ENCODE measurements at places on chromosomes 13 and 19. TPM values are rescaled to one million over a fixed set of nuclear protein-coding genes. Genes with fewer than 3 reads are reported as not detected.
A peak's percentile ranks its signal among the peaks of the same experiment; 100 is the strongest.

GRCh38 chr13:76597868-76598267 lies 288.3 kb downstream of the KCTD12 start:
- DNase-seq, result no peak

DNA sequence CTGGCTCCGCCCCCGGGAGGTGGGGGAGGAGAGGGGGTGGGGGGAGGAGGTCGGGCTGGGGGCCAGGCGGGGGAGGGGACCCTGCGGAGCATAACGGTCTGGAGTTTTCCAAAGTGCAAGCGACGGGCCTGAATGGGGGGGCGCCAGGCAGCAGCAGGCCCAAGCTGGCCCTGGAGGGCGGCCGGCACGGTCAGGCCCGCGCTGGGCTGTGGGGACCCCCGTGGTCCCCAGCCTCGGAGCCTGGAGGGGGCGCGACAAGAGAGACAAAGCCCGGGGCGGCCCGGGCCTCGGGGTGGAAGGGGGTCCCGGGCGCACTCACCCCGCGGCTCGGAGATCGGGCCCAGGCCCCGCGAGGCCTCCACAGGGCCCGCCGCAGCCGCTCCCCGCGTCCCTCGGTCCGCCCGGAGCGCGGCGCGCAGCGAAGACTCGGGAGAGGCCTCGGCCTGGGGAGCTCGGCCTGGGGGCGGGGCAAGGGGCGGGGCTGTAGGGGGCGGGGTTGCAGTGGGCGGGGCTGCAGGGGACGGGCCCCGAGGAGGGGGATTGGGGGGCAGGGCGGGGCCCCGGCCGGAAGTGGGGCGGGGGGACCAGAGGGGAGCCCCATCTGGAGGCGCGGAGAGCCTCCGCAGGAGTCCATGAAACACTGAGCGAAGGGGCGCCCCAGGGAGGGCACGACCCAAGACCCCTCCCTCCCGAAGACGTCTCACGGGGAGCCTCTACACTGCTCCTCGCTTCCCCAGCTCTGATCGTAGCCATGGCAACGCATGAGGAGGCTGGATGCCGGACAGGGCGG lies 47.6 kb downstream of the PTPRS start:
- DNase-seq, result peak; percentile 71

GRCh38 chr13:80857321-80857720 lies 516.4 kb upstream of the SPRY2 start:
- DNase-seq, result no peak

GRCh38 chr19:34962687-34963572 lies 1.1 kb downstream of the ZNF792 start:
- DNase-seq, result no peak

GRCh38 chr13:111211789-111212516 lies 96.8 kb downstream of the ARHGEF7 start:
- DNase-seq, result no peak

GRCh38 chr19:31054430-31054829 lies 294.8 kb downstream of the TSHZ3 start:
- no peak for DNase-seq

DNA sequence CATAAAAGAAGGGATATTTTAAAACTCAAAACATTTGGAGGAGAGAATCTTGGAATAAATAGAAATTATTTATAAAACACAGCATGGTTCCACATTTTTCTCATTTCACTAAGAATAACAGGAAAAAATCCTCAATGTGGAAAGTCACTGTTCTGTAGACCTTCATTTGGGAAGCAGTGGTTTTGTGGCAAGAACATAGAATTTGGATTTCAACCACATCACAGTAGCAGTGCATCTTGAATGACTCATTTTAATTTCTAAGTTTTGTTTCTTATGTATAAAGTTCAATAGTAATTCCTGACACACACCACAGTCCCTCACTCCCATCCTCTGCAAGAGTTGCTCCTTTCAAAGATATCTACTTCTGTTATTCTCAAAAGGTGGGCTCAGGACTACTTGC lies 264.0 kb downstream of the ENOX1 start:
- no peak for DNase-seq

Gene TJP3
- 2.7 TPM for total RNA-seq

Gene PLK5
- not detected for total RNA-seq

Gene C13orf42
- total RNA-seq, result not detected

Measured in psoas muscle (tissue), 8 donors.